ENCODE measurements at places on chromosomes 16 and 17.
A peak's percentile ranks its signal among the peaks of the same experiment; 100 is the strongest.

DNA sequence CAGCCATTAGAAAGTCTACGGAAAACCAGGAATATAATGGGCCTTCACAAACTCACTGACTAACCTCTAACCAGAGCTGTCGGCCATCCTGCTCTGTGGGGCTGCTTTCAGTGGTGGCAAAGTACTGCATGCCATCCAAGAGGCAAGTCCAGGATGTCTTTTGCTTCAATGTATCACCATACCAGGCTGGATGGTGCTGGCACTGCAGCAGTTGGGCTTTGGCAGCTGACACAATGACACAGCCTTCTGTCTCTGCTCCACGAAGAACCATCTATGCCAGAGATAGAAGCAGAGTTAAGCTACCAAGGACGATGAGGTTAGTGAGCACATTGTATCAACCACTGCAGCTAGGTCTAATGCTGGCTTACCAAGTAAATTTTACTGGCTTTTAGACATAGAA is 9.7 kb upstream of the RSKR start:
- DNase-seq: no peak

GRCh38 chr16:58499615-58500351 is at the start of gene NDRG4:
Gene NDRG4 (plus strand): TSS chr16:58500143. CDS start chr16:58500249, 106 bp downstream.
- peak; percentile 82 for DNase-seq

DNA sequence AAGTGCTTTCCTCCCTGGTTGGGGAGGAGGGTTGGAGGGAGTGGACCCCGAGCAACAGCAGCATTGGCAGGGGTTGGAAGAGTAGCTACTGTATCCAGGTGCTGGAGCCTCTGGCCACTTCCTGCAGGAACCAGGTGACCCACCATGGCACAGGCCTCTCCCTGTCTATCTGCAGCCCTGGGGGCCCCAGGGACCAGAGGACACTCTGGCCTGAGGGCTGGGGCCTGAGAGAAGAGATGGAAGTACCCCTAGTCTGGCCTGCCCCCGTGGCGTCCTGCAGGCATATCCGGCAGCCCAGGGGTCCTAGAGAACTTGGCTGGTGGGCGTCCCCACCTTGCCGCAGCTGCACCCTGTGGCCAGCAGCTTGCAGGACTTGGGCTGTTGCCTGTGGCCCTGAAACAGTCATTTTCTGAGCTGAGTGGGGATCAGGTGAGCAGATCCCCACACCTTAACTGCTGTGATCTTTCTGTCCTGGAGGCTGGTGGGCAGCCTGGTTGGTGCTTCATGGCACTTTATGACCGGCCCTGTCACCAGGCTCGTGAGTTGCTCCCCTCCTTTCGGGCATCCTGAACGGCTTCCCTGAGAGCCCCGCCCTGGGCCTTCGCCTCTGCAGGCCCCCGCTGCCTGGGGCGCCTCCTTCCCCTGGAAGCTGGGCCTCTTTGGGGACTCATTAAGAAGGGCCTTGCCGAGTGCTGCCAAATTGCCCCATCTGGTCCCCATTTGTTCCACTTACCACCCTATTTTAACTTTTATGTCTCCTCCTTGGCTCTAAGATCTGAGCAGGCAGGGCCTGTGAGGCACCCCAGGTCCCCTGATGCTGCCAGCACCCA is 298.6 kb downstream of the SEC14L1 start:
- DNase-seq: no peak

- DNase-seq: no peak
Observed at GRCh38 chr16:85216522-85217375, 104.5 kb upstream of the CIBAR2 start.

DNA sequence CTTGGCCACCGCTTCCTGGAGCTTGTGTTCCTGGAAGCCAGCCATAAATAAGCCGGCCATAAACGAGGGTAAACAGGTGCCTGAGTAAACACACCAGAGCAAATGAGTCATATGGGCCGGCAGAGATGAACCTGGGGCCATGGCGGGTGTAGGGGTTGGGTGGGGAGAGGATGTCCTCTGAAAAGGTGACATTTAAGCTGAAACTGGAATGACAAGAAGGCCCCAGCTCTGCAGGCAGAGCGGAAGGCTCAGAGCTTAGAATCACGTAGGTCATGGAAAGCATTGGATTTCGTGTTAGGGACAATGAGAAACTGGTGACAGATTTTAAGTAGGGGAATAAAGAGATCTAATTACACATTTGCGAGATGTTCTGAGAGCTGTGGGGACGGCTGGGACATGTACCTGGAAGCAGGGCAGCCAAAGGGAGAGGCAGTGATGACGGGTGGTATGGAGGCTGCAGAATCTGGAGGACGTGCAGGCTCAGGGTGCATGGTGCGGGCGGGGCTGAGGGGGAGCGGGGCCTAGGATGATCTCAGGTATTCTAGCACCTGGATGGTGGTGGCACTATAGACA is 8.1 kb upstream of the DNASE1 start:
- no peak for DNase-seq

DNA sequence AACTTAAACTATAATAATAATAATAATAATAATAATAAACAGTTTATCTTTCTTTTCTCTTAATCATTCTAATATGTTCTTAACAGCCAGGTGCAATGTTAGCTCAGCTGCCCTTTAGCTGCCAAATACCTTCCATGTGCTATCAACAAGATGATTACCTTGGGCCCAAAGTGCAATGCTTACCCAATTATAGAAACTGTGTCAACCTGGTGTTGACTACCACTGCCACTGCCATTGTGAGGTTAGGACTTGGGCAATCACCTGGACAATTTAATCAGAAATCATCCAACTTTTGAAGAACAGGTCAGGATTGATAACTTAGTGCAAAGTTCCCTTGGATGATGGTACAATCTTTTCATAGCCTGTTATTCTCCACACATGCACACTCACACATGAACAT is 371.8 kb upstream of the SALL1 start:
- no peak for DNase-seq

- DNase-seq: no peak
Observed at GRCh38 chr17:42754782-42755181, 6.2 kb upstream of the RAMP2 start.

- DNase-seq: no peak
Observed at GRCh38 chr17:1039511-1040215, 42.7 kb downstream of the TIMM22 start.

DNA sequence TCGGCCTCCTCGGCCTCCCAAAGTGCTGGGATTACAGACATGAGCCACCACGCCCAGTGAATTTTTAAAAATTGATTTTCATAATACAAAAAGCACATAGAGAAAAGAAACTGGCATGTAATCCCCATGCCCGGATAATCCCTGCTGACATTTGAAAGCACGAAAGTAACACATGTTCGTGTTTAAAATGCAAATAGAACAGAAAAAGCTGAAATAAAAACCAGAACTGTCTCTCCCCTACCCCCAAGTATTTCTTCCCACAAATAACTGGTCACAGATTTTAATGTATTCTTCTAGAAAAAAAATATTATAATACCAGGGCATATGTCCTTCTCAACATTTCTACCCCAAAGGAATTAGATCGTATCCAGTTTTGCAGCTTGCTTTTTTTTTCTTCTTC is 222.9 kb downstream of the SLC39A11 start:
- DNase-seq: no peak

DNA sequence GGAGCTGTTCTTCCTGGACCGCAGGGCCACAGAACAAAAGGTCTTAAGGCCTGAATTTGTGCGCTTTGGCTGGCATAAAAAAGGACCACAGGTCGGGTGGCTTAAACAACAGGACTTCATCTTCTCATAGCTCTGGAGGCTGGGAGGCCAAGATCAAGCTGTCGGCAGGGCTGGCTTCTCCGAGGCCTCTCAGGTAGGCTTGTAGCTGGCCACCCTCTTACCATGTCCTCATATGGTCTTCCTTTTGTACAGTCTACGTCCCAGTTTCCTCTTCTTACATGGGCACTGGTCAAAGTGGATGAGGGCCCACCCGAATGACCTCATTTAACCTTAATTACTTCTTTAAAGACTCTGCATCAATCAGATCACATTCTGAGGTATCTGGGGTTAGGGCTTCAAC is 257.6 kb downstream of the CBLN1 start:
- DNase-seq: no peak

- DNase-seq: peak; percentile 34
Observed at GRCh38 chr16:31215287-31216162, 1.4 kb downstream of the PYDC1 start.

DNA sequence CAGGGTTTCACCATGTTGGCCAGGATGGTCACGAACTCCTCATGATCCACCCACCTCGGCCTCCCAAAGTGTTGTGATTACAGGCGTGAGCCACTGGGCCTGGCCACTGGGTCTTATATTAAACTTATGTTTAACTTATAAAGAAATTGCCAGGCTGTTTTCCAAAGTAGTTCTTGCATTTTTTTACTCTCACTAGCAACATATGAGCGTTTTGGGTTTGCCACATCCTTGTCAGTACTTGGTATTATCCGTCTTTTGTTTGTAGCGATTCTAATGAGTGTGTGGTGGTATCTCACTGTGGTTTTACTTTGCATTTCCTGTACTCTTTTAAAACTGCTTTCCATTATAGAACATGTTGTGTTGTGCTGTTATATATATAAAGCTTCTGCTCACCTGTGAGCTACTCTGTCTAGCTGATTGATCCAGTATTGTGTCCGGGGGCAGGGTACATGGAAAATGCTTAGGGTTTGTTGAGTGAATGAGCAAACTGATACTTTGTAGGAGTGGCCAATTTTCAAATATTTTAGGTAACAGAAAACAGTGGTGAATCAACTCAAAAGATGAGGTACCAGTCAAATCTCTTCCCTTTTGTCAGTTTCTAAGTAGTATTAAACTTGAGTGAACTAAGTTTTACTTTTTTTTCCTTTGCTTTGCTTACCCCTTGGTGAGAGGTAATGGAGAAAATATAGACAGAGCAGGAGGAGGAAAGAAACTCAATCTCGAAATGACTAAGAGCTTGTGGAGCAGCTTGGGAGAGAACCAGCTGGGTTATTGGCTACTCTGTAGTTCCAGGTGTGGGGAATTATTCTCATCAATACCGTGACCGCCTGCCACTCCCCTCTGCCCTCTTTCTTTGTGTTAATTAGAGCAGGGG is 75.8 kb downstream of the PITPNC1 start:
- peak; percentile 34 for DNase-seq

- DNase-seq: peak; percentile 82
Observed at GRCh38 chr17:6913608-6914443, 82.0 kb upstream of the ALOX12 start.

DNA sequence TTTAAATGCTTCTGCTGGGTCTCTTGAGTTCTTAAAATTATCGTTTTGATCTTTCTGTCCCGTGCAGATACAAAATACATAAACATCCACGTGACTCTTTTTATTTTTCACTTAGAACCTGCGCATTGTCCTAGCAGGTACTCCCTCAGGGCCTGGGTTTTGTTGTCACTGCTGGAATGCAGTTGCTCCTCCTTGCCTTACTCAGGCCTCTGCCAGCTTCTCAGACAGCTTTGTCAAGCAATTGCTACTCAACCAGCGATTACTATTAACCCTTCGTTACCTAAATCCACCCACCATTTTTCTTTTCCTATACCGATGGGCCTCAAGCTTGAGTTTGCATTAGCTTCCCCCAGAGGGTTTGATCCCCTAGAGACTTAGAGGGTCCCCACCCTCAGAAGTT is 405.9 kb upstream of the RBFOX1 start:
- no peak for DNase-seq

- DNase-seq: no peak
Observed at GRCh38 chr16:10383626-10384025, 2.2 kb upstream of the ATF7IP2 start.
